ENCODE measurements at places on chromosomes 7 and 10.

DNA sequence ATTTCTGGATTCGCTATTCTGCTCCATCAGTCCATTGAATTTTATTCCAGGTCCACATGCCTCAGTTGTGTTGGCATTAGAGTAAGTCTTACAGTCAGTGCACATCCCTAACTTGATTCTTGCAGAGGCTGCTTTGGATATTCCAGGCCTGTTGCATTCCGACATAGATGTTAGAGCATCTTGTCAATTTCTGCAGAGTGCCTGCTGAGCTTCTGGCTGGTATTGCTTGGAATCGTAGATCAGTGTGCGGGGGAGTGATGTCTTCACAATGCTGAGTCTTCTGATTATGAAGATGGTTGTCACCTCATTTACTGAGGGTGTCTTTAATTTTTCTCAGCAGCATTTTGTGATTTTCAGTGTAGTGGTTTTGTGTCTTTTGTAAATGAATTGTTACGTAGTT lies 45.2 kb downstream of the INPP5A start:
- DNase-seq, result no peak

DNA sequence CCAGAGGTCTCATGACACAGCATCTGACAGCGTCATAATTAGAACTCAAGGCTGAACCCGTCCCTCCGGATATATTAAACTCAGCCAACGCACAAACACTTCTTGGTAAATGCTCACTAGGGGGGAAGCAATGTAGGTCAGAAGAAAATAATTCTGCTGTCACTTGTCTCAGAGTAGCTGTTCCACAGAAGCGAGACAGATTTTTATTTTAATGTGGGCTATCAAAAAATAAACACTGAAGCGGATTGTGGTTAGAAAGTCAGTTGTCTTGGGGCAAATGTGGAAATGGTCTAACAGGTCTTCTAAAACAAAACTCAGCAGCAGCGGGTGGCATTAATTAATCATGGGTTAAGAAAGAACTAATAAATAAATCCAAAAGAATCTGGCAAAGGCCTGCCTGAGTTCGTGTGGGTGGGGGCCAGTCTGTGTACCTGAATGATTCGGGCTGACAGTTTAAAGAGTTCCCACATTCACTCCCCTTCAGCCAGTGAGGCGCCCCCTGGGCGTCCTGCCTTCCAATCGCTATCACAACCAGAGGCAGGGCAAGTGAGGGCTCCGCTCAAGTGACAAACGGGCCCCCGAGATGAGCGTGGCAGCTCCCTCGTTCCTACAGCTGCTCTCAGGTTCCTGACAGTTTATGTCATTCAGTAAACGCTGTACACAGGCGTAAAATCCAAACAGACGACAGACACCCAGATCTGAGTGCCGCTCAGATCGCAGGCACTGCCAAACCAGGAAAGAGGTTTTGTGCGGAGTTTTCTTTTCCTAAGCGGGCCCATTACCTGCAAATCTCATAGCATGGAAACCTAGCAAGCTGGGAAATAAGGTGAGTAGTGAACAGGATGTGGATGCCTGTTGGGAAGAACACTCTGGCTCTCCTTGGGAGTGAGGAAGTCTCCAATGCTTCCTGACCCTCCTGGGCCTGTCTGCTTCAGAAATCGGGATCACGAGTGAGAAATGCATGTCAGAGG lies 52.9 kb downstream of the NRAP start:
- no peak for DNase-seq

GRCh38 chr7:100571829-100572116 lies 1.9 kb downstream of the SAP25 start:
- no peak for DNase-seq

GRCh38 chr7:47988496-47989386 lies 9.3 kb upstream of the HUS1 start:
- DNase-seq, result no peak

DNA sequence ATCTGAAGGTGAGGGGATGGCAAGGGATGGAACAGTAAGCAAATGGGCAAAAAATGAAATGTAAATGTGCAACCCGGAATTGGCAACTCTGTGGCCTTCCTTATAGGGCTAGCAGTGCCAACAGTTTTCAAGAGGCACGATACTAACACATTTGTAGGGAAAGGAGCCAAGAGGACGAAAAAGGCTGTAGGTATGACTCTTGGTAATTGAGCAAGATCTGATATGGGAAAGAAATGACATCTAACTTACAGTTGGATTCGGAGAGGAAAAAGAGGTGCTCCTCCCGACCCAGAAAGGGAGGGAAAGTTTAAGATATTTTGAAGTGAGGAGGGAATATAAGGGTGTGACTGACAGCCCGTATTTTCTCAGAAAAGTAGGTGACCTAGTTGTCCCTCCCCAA lies 2.1 kb upstream of the CREM start:
- DNase-seq, result no peak

- DNase-seq, result no peak
Observed at GRCh38 chr10:43360086-43360485, 11.3 kb upstream of the FXYD4 start.

- no peak for DNase-seq
Observed at GRCh38 chr7:5686131-5686530, 95.3 kb downstream of the RNF216 start.

DNA sequence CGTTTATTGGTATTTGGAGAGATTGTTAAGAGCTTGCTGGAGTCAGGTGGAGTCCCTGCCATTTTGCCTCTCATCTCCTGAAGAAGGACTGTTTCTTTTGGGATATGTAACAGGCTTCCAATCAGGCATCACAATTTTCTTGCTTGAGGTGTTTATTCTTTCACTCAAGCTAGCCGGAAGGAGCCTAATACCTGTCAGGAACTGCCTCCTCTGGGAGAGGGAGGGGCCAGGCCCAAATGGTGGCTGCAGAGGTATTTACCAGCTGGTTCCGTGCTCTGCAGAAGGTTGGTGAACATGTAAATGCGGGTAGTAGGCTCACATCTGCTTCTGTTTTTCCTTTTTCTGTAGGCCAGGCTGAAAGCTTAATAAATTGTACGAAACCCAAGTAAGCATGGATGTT lies 114.0 kb downstream of the TCF7L2 start:
- DNase-seq, result no peak

GRCh38 chr7:157397731-157398691 lies 61.2 kb downstream of the DNAJB6 start:
- DNase-seq, result peak; percentile 32

GRCh38 chr10:125707541-125708468 lies 11.7 kb upstream of the EDRF1 start:
- no peak for DNase-seq
